ENCODE measurements at places on chromosomes 5 and 9. TPM values are rescaled to one million over a fixed set of nuclear protein-coding genes. Genes with fewer than 3 reads are reported as not detected.
A peak's percentile ranks its signal among the peaks of the same experiment; 100 is the strongest.

GRCh38 chr5:170368586-170368985, 20.6 kb downstream of the KCNMB1 start:
- no peak for DNase-seq

- DNase-seq = peak; percentile 80
Observed at GRCh38 chr5:95620030-95620869, at the start of gene GPR150. TSS of gene GPR150 (plus strand) at chr5:95620087. CDS start at chr5:95620276, 189 bp downstream.

TAF11L7 gene
- total RNA-seq = not detected

- DNase-seq = no peak
Observed at GRCh38 chr9:16267281-16268066, 603.0 kb downstream of the BNC2 start.

DNA sequence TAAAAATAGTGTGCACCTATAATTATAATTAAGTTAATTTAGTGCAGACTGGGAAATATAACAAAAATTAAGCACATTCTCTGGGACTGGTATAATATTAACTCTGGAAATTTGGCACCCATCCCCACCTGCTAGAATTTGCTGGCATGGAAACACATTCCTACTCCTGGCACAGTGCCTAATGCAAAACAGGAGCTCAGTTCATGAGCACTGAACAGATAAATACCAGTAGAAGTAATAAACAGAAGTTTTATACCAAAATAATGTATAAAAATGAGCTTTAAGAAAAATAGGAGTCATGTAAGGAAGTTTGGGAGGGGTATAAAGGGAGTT, 23.7 kb upstream of the NPR3 start:
- peak; percentile 78 for DNase-seq

NME5 gene
- not detected for total RNA-seq

GRCh38 chr5:148267962-148268361, 632 bp upstream of the SPINK13 start:
- no peak for DNase-seq

GRCh38 chr9:115328677-115329076, 210.7 kb upstream of the TNC start:
- DNase-seq = no peak

- DNase-seq = no peak
Observed at GRCh38 chr9:110391826-110392485, 54.3 kb upstream of the TXNDC8 start.

GRCh38 chr9:88890546-88890945, 100.7 kb upstream of the S1PR3 start:
- no peak for DNase-seq

GRCh38 chr5:56414066-56414465, 180.9 kb upstream of the ANKRD55 start:
- no peak for DNase-seq

- DNase-seq = no peak
Observed at GRCh38 chr9:33140401-33141360, 26.5 kb downstream of the B4GALT1 start.

GRCh38 chr5:109928046-109928445, 238.3 kb downstream of the MAN2A1 start:
- DNase-seq = no peak

- DNase-seq = peak; percentile 46
Observed at GRCh38 chr9:131366761-131367401, 27.0 kb upstream of the PRRC2B start.

DNA sequence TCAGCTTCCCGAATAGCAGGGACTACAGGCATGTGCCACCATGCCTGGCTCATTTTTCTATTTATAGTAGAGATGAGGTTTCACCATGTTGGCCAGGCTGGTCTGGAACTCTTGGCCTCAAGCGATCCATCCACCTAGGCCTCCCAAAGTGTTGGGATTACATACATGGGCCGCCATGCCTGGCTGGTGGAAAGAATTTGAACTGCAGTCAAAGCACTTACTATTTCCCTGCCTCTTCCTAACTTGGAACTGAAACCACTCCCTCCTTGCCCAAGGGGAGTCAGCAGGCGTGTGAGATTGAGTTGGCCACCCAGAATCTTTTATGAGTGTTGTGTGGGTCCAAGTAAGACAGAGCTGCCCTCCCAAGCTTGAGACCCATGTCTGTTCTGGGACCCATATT, 86.1 kb upstream of the PTPN3 start:
- no peak for DNase-seq

DNA sequence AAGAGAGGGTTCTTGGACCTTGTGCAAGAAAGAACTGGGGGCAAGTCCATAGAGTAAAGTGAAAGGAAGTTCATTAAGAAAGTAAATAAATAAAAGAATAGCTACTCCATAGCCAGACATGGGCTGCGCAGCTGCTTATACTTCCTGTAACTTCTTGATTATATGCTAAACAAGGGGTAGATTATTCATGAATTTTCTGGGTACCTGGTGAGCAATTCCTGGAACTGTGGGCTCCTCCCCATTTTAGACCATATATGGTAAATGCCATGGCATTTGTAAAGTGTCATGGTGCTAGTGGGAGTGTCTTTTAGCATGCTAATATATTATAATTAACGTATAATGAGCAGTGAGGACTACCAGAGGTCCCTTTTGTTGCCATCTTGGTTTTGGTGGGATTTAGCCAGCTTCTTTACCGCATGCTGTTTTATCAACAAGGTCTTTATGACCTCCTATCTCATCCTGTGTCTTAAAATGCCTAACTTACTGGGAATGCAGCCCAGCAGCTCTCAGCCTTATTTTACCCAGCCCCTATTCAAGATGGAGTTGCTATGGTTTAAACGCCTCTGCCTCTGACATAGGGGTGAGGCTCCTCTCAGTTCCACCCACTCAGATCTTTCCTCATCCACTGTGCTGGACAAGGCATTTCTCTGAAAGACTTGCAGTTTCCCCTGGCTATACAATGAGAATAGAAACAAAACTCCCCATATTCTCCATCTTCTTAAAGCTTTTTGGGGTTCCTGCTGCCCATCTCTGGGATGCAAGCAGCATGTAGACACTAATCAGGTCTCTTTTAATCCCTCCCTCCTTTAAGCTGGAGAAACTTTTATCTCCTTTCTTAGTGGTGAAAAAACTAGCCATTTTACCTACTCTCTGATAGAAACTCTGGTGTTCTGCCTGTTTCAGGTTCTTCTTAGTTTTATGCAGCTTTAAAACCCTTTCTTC, 91.2 kb downstream of the ARRDC3 start:
- no peak for DNase-seq

All from body of pancreas (tissue), 4 donors.